Kasumi-1 (cell line): ENCODE measurements at places on chromosomes 11 and 22.

DNA sequence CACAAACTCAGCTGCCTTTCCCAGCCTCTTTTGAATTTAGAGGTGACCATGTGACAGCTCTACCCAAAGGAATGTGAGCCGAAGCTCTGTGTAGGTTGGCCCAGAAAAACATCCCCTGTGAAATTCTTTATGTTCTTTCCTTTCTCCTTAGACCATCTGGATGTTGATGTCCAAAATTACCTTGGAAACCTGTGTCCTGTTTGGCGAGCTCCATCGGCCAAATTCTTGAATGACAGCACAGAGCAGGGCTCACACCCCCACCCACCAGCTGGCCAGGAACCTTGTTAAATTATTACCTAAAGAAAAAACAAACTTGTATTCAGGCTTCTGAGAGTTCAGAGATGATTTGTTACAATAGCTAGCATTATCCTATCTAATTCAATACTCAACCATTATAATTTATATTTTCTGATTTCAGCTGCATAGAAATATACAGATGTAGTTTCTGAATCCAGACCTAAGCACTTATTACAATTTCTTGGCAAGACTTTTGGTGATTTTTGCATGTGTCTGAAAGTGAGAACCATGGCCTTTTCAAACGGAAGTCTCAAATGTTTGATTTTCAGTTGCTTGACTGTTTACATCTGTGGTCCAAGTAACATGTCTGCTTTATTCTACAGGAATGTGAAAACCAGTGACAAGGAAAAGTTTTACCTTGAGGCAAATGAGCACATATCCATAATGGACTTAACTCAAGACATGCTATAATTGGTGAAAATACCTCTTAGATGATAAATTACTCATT is 554.2 kb downstream of the NTM start:
- no peak for DNase-seq

GRCh38 chr11:66011239-66011784 is 496 bp upstream of the CST6 start:
- no peak for DNase-seq

GRCh38 chr11:83127310-83127637 is 29.7 kb upstream of the PCF11 start:
- DNase-seq = no peak

DNA sequence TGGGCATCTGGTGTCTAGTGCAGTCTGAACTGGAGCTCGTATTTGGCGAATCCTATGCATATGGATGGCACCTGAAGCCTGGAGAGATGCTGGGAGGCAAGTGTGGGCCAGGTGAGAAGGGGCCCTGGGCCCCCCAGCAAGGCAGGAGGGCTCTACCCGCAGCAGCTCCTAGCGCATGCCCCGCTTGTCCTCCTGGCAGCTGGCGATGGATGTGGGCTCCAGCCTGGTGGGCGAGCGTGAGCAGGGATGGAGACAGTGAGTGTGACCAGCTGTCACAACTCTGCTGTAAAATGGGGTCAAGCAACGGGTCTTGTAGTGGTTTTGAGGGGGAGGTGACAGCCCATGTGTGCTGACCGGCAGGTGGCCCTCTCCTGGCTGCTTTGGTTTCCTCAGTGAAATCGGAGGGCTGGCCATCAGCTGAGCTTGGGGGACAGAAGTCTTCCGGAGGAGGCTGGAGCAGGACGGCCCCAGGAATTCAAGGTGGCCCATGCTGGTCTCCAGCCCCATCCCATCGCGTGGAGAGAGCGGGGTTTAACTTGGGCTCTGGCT is 12.0 kb downstream of the FRMD8 start:
- no peak for DNase-seq

DNA sequence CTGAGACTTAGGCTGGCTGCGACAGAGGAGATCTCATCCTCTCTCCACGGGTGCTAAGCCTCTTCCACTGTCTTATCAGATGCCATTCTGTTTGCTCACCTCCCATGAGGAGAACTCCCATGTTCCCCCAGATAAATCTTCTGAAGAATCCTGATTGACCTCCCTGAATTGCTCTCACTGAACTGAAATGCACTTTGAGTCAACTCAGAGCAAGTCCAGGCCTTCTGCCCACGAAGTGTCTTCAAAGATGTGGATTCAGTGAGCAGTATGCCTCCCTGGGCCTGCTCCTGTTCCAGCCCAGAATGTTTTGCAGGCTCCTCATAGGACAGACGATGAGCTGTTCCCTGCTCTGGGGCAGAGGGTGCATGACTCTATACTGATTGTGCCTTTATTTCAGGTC is 17.4 kb downstream of the TUB start:
- DNase-seq = no peak

- DNase-seq = peak; percentile 17
Observed at GRCh38 chr11:62539238-62539925, 7.2 kb downstream of the AHNAK start.

- DNase-seq = no peak
Observed at GRCh38 chr11:11843642-11844041, 1.9 kb downstream of the USP47 start.

- DNase-seq = no peak
Observed at GRCh38 chr11:7485186-7486097, at the start of gene OLFML1. OLFML1 (plus strand) TSS chr11:7485506; CDS start chr11:7485876, 370 bp downstream.

DNA sequence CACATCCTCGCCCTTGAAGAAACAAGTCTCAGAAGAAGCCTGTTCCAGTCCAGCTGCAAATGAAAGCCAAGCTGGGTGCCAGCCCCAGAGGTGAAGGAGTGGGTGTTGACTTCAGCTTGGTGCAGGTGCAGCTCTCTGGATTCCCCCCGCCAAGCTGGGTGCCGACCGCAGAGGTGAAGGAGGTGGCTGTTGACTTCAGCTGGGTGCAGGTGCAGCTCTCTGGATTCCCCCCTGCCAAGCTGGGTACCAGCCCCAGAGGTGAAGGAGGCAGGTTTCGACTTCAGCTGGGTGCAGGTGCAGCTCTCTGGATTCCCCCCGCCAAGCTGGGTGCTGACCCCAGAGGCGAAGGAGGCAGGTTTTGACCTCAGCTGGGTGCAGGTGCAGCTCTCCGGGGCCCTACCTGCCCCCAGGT is 1234.0 kb downstream of the TBC1D22A start:
- DNase-seq = no peak

DNA sequence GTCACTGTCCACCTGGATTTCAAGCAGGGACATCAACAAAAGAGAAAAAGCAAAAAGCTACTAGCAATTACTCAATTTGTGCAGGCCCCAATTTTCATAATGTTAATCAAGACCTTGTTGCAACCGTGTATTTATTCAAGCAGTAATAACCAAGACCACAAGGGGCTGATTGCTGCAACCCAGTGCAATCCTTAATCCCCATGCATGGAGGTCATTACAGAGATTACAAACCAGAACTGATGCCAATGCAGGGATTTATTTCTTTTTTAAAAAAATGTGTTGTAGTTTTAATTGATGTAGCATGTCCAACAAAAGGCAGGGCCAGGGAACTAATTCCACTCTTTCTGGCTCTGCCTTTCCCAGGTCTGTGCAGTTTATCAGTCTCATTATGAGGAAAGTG is 18.4 kb downstream of the TECTA start:
- DNase-seq = no peak

DNA sequence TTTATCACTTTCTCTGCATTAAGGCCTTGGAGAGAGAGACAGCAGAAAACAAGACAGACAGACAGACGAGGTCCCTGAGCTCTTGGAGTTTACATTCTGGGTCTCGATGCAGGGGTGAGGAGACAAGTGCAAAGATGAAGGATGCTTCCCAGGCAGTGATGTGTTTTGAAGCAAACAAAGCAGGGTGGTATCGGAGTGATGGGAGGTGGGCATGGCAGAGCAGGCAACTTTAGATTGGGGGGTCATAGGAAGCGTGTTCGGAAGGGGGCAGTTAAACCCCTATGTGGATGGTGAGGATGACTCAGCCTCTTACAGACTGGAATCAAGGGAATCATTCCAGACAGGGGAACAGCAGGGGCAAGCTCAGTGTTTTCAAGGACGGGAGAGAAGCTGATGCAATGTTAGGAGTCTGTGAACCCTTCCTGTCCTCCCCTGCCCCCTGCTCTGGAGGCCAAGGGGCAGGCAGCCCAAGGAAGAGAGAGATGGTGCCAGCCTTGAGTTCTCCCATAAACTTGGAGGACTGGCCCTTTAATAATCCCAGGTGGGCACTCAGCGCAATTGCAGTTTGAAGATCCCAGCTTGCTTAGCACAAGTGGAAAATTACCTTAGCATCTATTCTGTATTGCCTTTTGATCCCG is 180.2 kb downstream of the CHST1 start:
- DNase-seq = no peak

DNA sequence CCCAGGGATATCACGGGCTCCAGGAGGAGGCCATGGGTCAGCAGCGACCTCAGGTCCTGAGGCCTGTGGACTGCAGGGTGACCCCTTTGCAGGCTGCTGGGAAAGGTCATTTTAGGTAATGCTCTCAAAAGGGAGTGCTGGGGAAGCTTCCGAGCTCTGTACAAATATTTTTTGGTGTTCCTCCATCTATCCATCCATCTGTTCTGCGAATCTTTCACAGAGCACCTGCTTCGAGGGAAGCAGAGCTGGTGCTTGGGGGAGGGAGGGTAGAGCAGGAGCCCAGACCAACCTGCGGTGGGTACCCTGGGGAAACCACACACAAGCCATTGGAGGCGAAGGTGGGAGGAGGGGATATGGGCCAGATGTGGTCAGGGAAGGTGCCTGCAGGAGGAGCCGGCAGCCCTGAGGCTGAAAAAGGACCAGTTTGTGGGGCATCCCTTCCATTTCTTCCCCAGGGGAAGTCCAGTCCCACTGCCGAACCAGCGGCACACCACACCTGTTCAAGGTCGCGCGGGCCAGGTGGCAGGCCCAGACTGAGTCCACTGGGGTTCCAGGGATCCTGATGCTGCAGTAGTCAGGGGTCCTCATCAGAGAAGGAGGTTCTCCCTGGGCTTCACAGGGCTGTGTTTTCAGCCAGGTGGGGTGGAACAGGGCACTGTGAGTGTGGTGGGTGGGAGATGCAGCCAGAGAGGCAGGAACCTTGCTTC is 13.1 kb downstream of the GNAZ start:
- no peak for DNase-seq

DNA sequence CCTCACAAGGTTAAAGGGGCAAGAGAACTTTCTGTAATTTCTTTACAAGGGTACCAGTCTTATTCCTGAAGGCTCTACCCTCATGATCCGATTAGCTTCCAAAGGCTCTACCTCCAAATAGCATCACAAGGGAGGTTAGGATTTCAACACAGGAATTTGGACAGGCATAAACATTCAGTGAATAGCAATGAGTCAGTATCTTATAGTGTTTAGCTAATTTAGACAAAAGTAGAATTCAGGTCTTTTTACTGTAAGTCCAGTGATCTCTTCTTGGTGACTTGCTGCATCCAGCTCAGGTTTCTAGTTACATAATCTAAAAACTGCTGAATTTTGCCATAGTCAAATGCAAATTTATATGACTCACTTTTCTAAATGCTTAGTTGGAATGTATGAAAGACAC is 1995.6 kb upstream of the RAG2 start:
- DNase-seq = no peak

DNA sequence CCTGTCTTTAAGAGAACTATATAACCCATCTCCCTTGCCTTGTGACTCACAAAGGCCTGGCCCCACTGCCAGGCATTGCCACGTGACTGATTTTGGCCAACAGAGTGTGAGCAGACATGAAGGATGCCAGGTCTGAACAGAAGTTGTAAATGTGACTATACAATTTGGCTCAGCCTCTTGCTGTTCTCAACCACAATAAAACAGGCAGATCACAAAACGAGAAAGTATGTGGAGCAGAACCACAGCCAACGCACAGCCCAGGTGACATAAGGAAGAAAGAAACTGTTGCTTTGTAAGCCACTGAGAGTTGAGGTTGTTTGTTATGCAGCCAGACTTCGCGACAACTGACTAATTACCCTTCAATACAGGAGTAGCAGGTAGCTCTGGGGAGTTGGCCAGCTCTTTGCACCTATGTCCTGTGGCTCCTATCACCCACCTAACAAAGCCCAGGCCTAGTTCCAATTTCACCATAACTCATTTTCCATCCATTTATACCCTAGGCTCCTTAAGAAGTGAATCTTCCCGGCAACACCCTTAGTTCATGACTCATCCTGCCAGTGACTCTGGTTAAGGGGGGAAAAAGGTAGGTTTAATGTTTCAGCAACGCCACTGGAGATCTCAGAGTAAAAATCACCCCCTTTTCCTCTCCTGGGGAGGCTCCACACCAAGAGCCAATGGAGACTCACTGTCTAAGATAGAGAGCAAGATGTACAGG is 53.7 kb downstream of the GALNT18 start:
- no peak for DNase-seq

GRCh38 chr11:20887137-20887536 is 217.8 kb downstream of the NELL1 start:
- DNase-seq = no peak

- DNase-seq = no peak
Observed at GRCh38 chr22:32158712-32159533, at the start of gene C22orf42. C22orf42 (minus strand) TSS chr22:32159303; CDS start chr22:32159215, 88 bp downstream.

GRCh38 chr11:2515401-2516275 is 70.8 kb downstream of the KCNQ1 start:
- no peak for DNase-seq

DNA sequence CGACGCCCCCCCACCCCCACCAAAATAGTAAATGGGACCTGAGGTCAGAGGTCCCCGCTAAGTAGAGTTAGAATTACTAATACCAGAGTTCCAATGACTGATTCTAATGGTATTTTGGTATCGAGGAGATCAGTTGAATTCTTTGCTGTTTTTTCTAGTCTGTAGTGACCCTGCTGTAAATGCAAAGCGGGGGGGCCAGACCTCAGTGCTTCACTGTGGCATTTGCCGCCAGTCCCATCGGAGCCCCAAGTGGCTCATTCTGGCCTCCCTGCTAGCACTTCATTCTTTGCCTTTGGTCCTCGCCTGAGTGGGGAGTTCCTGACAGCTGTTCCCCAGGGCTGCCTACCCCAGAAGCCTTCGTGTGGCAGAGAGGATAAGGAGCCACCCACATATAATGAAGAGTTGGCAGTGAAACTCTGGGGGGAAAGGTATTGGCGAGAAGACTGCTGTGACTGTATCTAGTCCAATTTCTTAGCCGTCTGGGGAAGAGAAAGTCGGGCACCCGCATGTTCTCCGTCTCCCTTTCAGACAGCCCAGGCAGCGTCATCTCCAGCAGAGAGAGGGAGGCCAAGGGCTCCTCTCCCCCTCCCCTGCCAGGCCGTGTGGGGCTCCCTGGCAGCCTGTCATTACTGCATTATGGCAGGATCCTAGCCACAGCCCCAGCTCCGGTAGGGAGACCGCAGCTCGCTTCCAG is 19.4 kb upstream of the CABP7 start:
- DNase-seq = no peak

GRCh38 chr11:85627332-85627997 is at the start of gene DLG2:
DLG2 (minus strand) TSS chr11:85627344.
- peak; percentile 27 for DNase-seq
